CD4-positive, alpha-beta memory T cell (primary cell): ENCODE measurements at places on chromosomes 13 and 19.

GRCh38 chr19:48308631-48309586 is 16.4 kb upstream of the EMP3 start:
- DNase-seq, result no peak

- DNase-seq, result no peak
Measured at GRCh38 chr13:73190477-73190876, 131.7 kb downstream of the KLF5 start.

- DNase-seq, result no peak
Measured at GRCh38 chr19:4557144-4557970, 2.1 kb downstream of the SEMA6B start.

DNA sequence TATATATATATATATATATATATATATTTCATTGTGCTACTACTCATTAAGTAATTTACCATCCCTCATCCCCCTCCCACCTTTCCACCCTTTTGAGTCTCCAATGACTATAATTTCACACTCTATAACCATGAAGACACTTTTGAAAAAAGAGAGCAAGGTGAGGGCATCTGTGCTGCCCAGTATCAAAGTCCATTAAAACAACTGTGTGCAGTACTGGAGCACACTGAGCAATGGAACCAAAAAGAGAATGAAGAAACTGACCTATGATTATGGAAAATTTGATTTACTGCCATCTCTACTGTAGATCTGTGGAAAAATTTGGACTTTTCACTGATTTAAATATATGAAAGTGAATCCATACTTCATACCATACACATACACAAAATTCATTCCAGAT is 217.9 kb downstream of the COL4A1 start:
- DNase-seq, result no peak

- no peak for DNase-seq
Measured at GRCh38 chr13:41812851-41813250, 148.1 kb downstream of the VWA8 start.

DNA sequence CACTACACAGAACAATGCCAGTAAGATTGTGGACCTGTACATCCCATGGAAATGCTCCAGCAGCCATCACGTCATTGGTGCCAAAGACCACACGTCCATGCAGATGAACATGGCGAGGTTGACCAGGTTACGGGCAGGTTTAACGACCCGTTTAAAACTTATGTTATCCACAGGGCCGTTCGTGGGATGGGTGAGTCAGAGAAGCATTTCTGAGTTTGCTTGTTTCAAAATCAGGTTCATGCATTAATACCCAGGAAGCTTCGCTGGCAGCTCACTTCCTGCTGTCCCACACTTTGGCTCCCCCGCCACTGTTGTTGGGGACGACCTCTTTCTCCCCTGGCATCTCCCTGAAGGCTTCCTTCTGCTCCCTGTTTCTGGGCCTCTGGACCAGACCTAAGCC is 194.1 kb downstream of the USP12 start:
- no peak for DNase-seq

DNA sequence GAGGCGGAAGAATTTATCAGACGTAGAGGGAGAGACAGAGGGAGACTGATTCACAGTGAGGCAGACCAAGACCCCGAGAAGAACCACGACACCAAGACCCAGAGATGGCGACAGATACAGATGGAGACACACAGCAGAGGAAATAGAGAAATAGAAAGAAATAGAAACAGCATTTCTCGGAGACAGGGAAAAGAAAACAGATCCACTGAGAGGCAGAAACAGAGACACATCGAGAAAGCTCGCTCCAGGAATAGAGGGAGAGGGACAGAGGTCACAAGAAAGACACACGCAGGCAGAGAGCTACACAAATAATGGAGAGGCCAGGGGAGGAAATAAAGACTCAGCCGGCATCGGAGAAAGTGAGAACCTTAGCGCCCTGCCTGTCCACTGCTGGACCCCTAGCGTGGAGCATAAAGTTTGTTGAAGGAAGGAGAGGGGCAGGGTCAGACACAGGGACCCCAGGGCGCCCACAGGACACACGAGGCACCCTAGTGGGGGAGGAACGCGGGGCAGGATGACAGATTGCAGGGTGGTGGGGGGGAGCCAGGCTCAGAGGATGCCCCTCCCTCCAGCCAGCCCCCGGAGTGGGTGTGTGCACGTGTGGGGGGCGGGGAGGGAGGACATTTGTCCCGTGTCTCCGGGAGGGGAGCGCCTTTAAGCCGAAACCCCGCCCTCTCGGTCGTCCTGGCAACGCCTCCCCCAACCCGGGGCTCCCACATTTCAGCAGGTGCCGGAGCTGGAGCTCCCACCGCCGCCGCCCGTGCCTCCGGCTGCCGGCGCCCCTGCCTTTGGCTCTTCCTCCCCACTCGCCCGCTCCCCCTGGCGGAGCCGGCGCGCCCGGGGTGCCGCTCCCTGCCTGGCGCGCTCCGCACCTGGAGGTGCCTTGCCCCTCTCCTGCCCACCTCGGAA is at the start of gene PRKCG:
PRKCG (plus strand) TSS at position 716 of the 909 bp plus-strand sequence. CDS start 298 bp downstream, outside the sequence.
- peak; percentile 66 for DNase-seq

DNA sequence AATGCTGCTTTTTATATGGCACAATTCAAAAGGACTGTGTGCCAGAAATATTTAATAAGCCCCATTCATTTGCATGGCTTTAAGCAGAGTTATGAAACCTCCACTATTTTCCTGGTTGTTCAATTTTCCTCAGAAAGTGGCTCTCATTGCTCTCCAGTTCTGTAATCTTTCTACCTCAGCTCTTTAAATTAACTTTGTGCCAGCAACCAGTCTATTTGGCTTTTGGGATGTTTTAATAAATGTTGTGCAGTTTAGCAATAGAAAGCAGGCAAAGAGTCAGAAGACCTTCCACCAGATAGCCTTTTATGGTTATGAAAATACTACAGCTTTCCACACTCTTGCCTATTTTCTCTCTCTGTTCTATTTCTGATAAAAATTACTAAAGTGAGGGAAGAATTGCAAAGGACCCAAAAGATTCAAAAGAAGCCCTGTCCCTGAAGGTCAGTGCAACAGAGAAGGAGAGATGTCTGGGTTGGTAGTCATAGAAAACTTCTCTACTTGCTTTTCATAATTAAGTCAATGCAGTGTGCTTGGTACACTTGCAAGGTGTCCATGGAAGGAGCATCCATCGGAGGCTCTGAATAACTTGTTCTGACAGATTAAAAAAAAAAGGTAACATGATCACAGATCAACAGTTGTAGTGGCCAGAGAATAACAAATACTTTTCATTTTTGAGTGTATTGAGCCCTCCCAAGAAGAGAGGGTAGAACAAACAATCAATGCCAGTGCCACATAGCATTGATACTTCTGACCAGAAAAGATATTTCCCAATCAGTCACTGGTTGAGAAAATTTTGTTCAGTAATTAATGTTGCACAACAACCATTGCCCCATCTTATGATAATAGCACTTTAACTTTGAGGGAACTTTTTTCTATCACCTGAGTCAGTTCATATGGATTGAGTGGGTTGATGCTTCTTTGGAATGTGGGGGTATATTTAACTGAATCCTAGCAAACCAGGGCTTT is 48.4 kb upstream of the SPRY2 start:
- DNase-seq, result no peak

DNA sequence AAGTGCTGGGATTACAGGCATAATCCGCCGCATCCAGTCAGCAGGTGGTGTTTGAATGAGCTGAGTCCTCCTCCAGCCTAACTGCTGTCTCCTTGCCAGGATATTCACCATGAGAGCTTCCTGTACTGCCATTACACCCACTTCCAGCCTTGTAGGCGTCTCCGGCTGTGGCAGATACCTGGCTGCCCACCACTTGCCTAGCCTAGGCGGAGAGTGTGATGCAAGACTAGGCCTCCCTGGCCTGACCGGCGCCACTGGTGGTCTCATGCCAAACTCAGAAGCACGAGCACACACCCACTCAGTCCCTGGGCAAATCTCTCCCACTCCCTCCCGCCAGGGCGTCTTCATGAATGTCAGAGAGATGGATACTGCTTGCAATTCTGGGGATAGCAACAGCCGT is 16.6 kb downstream of the IL12RB1 start:
- DNase-seq, result no peak

DNA sequence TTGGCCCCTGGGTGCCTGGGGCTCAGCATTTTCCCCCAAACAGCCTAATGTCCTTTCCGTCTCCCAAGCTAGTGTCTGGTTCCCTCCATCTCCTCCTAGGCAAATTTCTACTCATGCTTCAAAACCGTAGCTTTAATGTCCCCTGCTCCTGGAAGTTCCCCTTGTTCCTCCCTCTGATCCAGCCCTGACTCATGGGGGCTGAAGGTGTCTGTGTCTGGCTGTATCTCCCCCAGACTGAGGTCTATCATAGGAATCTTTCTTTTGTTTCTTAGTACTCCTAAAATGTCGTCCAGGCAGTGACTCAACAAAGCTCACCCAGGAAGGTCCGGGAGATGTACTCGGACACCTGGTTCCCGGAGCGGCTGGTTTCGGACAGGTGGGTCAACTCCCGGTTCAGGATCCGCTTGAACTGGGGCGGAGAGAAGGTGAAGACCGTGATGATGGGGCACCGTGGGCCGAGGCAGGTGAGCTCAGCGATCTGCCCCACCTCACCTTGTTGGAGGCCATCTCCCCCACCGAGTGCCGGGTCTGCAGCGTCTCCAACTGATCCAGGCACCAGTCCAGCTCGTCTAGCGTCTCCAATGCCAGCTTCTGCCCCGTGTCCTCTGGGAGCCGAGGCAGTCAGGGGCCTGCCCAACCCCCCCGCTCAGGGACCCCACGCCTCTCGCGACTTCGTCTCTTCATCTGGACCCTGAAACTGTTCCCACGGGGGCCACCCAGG is 6.2 kb downstream of the PDE4C start:
- no peak for DNase-seq

DNA sequence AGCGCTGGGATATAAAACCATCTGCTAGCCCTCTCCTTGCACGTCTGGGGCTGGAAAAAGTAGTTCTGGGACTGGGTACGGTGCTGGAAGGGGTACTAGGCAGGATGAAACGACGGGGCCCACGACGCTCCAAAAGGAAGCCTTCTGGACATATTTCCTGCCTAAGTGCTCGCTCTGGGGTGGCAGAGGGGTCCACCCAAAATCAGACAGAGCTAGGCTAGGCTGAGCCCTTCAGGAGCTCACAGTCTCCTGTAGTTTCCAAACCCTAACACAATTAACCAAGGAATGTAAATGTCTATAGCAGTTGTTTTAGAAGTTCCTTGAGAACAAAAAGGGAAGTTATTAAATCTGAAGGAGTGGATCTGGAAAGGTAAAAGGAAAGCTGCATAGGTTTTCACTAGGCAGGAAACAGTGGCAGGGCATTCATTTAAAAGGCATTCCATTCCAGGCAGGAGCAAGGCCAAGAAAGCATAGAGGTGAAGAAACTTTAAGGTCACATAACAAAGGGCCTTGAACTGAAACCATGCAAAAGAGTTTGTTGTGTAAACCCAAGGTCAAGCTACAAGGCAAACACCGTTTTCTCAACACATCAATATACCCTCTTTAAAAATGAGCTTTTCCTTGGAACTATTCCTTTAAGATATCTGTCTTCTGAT is 634 bp upstream of the DIAPH3 start:
- DNase-seq, result no peak

DNA sequence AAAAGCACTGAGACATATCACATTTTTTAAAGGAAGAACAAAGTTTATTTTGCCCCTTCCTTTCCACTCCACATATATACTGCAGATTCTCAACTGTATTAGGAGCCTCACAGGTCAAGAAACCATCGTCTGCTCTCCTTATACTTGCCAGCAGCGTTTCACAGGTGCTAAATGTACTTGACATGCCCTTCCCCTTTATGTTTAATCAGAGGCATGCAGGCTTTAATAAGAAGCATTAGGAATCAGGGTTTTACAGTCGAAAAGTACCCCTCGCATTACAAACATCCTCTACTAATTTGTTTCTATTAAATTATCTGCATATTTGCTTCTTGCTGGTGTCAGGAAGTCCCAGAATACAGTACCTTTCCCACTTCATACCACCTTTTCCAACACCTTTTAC is 3.7 kb upstream of the RAP2A start:
- DNase-seq, result no peak

DNA sequence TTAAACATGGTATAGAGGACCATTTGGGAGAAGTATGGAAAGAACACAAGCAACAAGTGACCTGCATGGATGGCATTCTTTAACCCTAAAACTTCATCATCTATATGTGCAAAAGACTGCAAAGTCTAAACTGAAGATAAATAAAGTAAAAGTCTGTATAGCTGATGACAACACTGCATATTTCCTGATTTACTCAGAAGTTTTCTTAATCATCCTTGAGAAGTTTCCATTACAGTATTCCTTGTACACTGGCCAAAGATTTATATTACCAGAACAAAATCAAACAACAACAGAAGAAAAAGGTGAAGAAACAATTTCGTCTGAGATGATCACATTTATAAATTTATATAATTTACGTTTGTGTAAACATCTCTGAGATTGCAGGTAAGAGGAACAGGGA is 805.7 kb downstream of the PCDH9 start:
- DNase-seq, result no peak

GRCh38 chr19:10520652-10521318 is 3.5 kb upstream of the S1PR5 start:
- no peak for DNase-seq

- no peak for DNase-seq
Measured at GRCh38 chr19:39676004-39676403, 20.3 kb downstream of the LGALS16 start.

DNA sequence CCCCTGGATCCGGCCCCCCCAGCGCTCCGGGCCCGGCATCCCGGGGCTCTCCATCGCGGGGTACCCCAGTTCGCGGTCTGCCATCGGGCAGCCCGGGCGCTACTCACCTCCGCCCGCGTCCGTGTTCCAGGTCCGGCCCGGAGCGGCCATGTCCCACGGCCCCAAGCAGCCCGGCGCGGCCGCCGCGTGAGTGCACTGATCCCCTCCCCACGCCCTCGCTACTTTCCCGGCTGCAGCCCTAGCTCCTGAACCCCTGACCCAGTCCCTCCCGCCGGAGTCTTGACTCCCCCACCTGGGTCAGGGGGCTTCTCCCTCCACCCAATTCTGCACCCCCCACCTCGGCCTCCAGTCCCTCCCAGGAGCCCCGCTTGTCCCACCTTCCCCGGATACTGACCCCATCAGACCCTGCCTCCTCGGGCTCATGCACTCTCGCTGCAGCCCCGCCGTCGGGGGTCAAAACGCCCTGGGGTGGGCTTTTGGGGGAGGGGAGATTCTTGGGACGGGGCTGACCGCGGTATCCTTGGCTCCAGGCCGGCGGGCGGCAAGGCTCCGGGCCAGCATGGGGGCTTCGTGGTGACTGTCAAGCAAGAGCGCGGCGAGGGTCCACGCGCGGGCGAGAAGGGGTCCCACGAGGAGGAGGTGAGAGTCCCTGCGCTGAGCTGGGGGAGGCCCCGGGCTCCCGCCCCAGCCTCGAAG is 566 bp downstream of the HMG20B start:
- no peak for DNase-seq
